ENCODE measurements at places on chromosomes 5 and 9. TPM values are rescaled to one million over a fixed set of nuclear protein-coding genes. Genes with fewer than 3 reads are reported as not detected.

DNA sequence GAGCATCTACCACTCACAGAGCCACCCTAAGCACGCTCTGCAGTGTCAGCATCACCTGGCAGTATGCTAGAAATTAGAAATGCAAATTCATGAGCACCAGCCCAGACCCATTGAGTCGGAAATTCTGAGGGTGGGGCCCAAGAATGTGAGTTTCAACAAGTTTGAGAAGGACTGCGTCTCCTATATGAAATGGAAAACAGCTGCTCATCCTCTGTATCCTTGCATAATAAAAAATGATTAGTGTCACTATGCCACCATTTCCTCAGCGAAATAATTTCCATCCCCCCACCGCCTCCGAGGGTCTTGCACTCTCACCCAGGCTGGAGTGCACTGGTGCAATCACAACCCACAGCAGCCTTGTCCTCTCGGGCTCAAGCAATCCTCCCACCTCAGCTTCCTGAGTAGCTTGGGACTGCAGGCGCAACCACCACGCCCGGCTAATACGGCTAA, 1.3 kb upstream of the IQGAP2 start:
- DNase-seq, result no peak

GRCh38 chr9:93086447-93087224, 9.4 kb upstream of the CARD19 start:
- DNase-seq, result no peak

GPR21 gene
- 1.7 TPM for total RNA-seq

PPP3R2 gene
- total RNA-seq, result not detected

ZBTB34 gene
- 23.5 TPM for total RNA-seq

DNA sequence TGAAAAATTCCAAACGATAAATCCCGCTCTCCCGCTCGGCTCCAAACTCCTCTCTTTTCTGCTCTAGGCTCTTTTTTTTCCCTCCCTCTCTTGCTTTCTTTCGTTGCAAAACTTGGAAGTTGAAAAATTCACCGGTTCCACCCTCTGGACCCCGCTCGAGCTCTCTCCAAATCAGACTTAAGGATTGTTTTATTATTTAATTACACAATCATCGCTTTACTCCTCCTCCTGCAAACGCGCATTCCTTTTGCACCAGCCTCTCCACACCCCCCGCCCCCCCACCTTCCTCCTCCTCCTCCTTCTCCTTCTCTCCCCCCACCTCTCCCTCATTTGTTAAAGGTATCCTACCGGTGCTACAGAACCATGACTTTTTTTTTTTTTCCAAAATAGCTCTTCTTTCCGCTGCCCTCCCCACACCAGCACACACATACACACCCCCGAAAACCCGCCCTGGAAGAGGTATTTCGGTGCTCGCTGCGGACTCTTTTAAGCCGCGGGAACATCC, 535 bp upstream of the NFIB start:
- DNase-seq, result peak; percentile 81

MSX2 gene
- total RNA-seq, result 7.0 TPM

DNA sequence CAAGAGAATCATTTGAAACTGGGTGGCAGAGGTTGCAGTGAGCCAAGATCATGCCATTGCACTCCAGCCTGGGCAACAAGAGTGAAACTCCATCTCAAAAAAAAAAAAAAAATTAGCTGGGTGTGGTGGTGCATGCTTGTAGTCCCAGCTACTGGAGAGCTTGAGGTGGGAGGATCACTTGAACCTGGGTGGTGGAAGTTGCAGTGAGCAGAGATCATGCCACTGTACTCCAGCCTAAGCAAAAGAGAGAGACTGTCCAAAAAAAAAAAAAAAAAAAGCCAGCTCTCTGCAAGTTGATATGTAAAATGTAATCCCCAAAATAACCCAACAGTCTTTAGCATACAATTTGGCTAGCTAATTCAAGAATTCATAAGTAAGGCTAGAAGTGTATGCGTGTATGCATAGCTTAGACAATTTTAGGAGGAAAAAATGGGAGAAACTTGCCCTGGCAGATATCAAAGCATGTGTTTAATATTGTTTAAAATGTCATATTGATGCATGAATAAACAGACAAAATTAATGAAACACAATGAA, 36.3 kb downstream of the C5orf22 start:
- DNase-seq, result no peak

TSSK1B gene
- not detected for total RNA-seq

All from SJCRH30 (cell line).